ENCODE measurements at places on chromosomes 12 and 14. TPM values are rescaled to one million over a fixed set of nuclear protein-coding genes. Genes with fewer than 3 reads are reported as not detected.

E2F7 gene
- 6.8 TPM for total RNA-seq

KLRC2 gene
- total RNA-seq = not detected

EML5 gene
- total RNA-seq = 0.15 TPM

DNAH10 gene
- total RNA-seq = under 0.01 TPM

CCDC197 gene
- not detected for total RNA-seq

B3GNT4 gene
- total RNA-seq = under 0.01 TPM

CLEC4D gene
- total RNA-seq = not detected

OAS1 gene
- total RNA-seq = 15.3 TPM

GYS2 gene
- not detected for total RNA-seq

BCL2L2 gene
- 13.4 TPM for total RNA-seq

FLVCR2 gene
- total RNA-seq = 0.32 TPM

MYF6 gene
- total RNA-seq = not detected

Data from epithelial cell of umbilical artery (primary cell).